ENCODE measurements at places on chromosomes 7 and 10. TPM values are rescaled to one million over a fixed set of nuclear protein-coding genes. Genes with fewer than 3 reads are reported as not detected.

DNA sequence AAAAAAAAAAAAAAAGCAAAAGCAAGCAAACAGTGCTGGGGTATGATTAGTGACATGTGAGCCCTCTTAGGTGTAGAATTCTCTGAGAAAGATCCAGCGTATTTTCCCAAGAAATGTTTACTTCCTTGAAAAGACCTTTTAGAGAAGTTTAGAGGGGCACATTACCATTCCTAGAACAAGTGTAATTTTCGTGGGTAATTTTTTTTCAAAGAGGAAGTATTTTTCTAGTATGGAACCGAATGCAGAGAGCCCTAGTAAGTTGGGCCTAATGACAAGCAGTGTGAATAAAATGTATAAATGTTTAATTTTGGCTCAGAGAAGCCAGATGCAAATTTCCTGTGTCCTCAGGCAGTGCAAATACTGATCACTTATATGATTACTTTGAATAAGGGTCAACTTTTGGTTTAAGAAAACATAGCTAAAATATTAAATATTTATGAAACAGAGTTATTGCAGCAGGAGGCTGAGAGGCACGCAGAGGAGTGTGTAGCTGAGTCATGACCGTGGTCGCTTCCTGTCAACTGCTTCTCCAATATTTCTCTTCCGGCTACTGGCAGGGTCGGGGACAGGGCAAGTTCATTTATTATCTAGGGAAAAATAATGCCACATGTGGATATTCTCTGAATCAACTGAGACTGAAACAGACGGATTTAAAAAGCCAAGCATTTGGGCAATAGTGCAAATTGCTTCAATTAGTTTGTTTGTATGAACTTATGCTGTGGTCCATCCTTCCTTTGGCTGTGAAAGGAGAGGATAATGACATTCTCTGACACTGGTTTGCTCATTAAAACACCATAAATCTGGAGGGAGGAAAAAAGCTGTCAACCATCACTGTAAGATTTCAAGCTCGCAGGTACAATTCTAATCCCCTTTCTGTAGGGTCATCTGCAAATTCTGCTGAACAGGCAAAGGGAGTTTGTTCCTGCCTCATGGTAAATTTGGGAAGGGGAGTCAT lies 495.2 kb downstream of the GLRX3 start:
- DNase-seq, result no peak

DNA sequence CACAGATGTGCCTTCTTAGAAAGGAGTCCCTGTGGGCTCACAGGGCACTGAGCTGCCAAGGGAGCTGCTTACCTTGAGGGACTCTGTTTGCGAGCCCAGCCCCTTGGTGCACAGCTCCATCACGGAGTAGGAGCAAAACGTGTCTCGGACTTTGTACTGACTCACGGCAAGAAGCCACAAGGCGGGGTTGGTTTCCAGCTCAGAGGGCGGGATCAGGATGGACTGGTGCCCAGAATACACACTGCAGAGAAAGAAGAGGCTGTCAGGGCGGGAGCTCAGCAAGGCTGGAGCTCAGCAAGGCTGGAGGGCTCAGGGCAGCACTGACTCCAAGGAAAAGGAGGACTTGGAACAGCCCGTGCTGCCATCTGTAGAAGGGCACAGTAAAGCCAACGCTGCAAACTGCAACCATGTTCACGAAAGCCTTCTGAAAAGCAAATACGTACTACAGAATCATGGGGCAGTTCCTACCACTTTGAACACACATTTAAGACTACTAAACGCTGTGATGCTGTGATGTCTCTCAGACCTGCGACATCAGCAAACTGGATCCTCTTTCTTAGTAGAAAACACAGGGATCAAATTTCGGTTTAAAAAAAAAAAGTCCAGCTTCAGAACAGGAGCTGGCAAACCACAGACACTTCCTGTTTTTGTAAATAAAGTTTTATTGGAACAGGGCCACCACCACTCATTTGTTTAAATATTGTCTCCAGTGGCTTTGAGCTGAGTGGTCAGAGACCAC lies 194.3 kb downstream of the ZMYND11 start:
- DNase-seq, result peak; percentile 31

DNA sequence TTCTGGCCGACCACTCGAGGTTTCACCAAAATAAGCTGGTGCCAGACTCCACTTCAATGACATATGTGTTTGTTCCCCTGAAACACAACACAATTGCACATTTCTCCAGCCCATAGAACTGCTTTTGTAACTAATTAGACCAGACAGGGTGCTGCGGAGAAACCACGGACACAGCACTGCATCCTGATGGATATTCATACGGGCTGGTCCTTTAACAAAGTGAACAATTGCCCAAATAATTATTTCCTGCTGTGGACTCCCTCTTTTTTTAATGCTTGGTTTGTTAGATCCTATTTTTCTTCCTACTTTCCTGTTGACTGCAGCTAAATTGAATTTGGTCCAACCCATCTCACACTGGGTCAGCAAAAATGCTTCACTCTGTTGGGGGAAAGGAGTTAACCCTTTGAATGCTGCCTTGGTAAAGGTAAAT lies 198.6 kb upstream of the BMPER start:
- no peak for DNase-seq

DNA sequence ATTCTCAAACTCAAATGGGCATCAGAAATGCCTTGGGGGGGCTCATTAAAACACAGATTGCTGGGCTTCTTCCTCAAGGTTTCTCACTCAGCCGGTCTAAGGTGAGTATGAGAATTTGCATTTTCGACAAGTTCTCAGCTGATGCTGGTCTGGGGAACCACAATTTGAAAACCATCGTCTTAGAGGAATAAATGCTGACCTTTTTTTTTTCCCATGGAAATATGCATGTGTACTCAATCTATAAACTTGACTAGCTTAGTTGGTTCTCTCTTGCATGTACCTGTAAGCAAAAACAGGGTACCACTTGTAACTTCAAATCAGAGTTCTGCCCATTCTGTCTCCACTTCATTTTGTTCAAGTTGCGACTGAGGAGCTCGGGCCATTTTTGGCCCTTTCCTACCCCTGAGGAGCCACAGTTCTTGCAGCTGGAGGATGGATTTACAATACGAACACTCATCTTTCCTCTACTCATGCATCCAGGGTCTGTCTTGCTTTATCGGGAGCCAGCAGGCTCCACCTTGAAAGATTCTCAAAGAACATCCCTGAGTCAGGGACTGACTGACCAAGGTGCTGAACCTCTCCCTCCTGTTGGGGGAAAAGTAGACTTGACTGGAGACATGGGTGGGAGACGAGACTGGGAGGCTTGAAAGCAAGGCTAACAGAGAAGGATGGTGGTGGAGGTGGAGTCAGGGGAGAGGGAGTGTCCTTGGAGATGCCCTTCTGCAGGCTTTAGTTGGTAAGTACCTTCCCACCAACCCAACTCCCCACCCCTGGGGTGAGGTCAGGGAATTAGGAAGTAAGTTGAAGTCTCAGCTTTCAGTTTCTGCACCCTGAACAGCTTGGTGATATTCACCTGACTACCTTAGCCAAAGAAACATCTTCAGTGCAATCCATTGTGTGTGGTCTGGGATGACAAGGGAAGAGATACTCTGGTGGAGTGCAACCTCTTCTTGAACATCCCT lies 3.7 kb upstream of the MAPK8 start:
- no peak for DNase-seq

DNA sequence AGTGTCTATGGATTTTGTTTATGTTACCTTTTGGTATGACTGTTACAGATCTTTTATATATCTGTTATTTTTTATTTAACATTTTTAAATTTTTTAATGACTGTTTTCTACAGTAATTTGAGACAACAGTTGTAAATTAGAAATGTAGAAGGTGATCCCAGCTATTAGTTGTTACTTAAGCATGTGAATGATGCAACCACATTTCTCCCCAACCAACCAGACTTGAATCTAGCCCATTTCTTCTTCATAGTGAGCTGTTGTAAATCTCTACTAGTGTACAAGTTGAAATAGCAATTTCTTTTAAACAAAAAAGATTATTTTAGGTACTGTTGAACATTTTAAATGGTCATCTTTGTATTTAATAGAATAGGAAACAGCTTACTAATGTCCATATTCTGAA lies 18.0 kb downstream of the TMEM106B start:
- no peak for DNase-seq

DNA sequence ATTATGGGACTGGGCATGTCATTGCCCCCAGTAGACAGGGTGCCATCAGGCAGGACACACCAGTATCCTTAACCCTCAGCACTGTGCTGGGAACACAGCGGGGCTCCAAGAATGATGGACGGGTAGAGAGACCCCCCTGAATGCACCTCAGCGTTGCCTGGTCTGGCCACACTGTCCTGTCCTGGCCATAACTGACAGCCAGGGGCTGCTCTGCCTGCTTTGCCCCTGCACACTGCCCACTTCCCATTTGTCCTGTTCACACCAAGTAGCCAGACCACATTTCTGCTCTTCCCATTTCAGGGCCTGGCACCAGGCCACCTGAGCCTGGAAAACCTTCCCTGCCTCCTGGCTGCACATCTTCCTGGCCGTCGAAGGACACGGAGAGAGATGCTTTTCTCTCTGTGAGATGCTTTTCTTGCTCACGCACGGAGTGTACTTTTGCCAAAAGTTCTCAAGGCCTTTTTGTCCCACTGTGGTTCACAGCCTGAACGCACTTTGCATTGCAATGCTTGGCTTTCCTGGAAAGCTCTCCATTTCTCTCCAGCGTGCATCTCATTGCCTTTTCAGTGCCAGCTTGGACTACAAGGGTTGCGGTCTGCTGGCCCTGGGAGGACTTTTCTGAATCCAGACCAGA lies 131.0 kb upstream of the EEPD1 start:
- no peak for DNase-seq

GRCh38 chr7:20778063-20778721 lies 8.5 kb downstream of the SP8 start:
- peak; percentile 86 for DNase-seq

- DNase-seq, result no peak
These were observed 10.3 kb downstream of the TOMM7 start for GRCh38 chr7:22812353-22812752.

- no peak for DNase-seq
These were observed 94.6 kb upstream of the ANLN start for GRCh38 chr7:36295090-36295489.

GRCh38 chr7:106127984-106128780 lies 16.1 kb upstream of the SYPL1 start:
- DNase-seq, result no peak

- no peak for DNase-seq
These were observed 41.9 kb downstream of the RAMP3 start for GRCh38 chr7:45199506-45199905.

- no peak for DNase-seq
These were observed 91.5 kb upstream of the CALN1 start for GRCh38 chr7:72503644-72504043.

- DNase-seq, result no peak
These were observed 84.6 kb downstream of the CH25H start for GRCh38 chr10:89122433-89123051.

GRCh38 chr10:132593389-132593788 lies 55.8 kb downstream of the INPP5A start:
- DNase-seq, result no peak

GRCh38 chr10:91294134-91294906 lies 73.9 kb downstream of the PCGF5 start:
- no peak for DNase-seq

DNA sequence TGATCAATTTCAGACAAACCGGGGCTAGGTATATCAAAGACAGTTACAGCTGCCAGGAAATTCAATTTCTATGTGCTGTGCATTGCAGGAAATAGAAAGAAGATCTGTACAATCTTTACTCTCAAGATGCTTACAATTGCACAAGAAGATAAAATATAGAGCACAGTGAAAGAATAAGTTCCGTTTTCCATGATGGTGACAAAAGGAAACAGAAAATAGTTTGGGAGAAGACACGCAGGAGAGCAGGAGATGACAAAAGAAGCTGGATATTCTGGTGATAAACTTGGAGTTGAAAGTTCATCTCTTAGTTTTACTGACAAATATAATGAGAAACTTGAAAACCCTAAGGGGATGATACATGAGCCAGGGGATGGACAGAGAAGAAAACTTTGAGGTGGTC lies 646.0 kb downstream of the PARD3 start:
- DNase-seq, result no peak

DNA sequence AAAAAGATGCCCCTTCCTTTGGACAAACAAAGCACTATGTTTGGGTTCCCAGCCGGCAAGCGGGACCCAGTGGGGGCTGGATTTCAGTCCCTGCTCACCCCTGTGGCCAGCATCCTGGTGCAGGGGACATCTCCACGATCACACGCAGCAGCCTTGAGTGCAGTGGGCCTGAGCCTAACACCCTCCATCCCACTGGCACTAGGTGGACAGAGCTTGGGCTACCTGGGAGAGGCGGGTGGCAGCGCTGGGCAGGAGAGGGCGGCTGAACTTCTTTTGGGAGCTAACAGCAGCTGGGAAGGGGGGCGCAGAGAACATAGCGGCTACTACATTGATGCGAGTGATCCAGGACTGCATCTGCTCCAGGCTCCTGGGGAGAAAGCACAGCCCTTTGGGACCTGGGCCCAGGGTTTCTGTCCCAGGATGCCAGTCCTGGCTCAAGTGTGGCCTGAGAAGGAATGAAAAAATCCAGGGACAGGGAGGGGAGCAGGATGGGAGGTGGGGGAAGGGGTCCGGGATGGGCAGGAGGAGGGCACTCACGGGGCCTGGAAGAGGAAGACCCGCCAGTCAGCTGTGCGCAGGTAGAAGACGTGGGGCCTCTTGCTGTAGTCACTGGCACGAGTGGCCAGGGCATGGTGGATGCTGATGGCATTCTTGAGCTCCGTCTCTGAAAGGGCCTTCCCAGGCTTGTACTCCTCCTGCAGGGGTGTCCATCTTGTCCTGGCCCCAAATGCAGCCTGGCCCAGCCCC lies 9.0 kb downstream of the NFKB2 start:
- no peak for DNase-seq

- peak; percentile 69 for DNase-seq
These were observed 37.2 kb downstream of the DLG5 start for GRCh38 chr10:77889277-77889903.

- DNase-seq, result no peak
These were observed 32.6 kb downstream of the PWWP2B start for GRCh38 chr10:132429281-132430230.

- DNase-seq, result no peak
These were observed 584 bp upstream of the ZMIZ1 start for GRCh38 chr10:79068203-79068561.

DNA sequence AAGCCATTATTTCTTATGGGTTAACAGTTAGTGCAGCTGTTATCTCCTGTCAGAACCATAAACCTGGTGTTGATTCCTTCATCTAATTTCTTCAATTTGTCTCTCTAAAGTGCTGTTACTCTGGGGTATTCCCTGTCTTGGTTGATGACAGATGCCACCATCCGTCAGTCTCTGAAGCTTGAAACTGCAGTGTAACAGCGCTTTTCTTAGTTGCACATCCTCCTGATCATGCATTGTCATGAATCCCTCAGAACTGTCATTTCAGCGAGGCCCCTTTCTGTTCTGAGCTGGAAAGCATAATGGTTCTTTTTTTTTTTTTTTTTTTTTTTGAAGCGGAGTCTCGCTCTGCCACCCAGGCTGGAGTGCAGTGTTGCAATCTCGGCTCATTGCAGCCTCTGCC lies 193.9 kb downstream of the SDK1 start:
- no peak for DNase-seq

The KMT2E gene
- total RNA-seq, result 51.4 TPM

The PON3 gene
- total RNA-seq, result 0.62 TPM

The CEP41 gene
- total RNA-seq, result 10.2 TPM

The PNLIPRP3 gene
- not detected for total RNA-seq

The ASB10 gene
- not detected for total RNA-seq

The ATG9B gene
- total RNA-seq, result 3.8 TPM

The CDK14 gene
- 35.0 TPM for total RNA-seq
